ENCODE measurements at places on chromosomes 1 and 21.

GRCh38 chr1:196649990-196650389 lies 1.9 kb upstream of the CFH start:
- DNase-seq, result no peak

GRCh38 chr1:27296773-27297291 lies 25.1 kb upstream of the TMEM222 start:
- DNase-seq, result peak; percentile 40

DNA sequence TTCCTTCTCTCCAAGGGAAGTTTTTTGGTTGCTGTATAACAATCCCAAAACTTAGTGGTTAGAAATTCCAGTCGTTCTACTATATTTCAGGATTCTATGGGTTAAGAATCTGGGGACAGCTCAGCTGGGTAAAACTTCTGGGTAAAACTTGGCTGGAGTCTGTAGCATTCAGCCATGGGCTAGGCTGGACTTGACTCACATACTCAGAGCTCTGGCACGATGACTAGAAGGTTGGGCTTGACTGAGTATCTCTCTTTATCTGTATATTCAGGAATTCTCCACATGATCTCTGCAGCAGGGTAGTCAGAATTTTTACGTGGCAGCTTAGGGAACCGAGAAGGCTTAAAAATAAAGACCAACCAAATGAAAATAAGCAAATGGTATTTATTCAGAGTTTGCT lies 28.2 kb upstream of the HRNR start:
- DNase-seq, result no peak

DNA sequence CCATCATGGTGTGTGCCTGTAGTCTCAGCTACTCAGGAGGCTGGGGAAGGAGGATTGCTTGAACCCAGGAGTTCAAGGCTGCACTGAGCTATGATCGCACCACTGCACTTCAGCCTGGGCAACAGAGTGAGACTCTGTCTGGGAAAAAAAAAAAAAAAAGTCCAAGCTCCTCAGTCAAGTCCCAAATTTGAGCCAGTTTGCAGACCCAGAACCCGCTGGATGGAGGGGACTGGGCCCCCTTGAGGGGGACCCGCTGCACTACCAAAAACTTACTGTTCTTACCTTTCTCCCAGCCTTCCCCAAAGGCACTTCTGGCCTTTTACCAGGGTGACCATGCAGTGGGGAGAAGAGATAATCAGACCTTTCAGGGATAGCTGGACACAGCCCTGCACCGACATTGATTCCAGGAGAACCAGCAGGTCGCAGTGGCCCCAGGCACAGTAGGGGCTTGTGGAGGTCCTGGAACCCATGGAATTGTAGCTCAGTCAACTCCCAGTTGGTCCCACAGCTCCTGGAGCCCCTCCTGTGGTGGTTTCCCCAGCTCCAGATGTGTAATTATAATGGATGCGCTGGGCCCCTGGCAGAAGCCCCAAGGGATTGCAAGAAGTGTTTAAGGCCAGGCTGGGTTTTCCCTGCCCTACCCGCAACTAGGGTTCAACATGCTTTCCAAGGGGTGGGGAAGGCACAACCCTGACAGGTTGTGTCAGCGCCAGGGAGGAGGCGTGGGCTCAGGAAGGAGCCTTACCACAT lies 4.1 kb upstream of the WNT9A start:
- no peak for DNase-seq
